Mesothelial cell of epicardium (in vitro differentiated cells): ENCODE measurements at places on chromosomes 13 and 19. TPM values are rescaled to one million over a fixed set of nuclear protein-coding genes. Genes with fewer than 3 reads are reported as not detected.

GRCh38 chr13:20492641-20493040 lies 33.0 kb downstream of the CRYL1 start:
- H3K36me3 ChIP-seq: peaks cover 4% of the 10 kb centered on the region
- H3K4me1 ChIP-seq: peaks cover 14% of the 10 kb centered on the region
- no peak overlapping the region for H3K27ac ChIP-seq
- no peak for DNase-seq
- H3K4me3 ChIP-seq: no peak overlapping the region

- no peak for DNase-seq
- H3K36me3 ChIP-seq: no peaks in the 10 kb centered on the region
- no peak overlapping the region for H3K4me3 ChIP-seq
- H3K27ac ChIP-seq: no peak overlapping the region
These were observed 5.5 kb upstream of the ACP7 start for GRCh38 chr19:39078436-39079200.

GRCh38 chr13:43058318-43058674 lies 34.9 kb downstream of the DNAJC15 start:
- no peak for DNase-seq
- peak overlapping the region; percentile 66 for H3K4me3 ChIP-seq
- H3K27me3 ChIP-seq: no peaks in the 10 kb centered on the region
- H3K27ac ChIP-seq: no peak overlapping the region
- H3K36me3 ChIP-seq: peaks cover 14% of the 10 kb centered on the region
- H3K4me1 ChIP-seq: peaks cover 63% of the 10 kb centered on the region

DNA sequence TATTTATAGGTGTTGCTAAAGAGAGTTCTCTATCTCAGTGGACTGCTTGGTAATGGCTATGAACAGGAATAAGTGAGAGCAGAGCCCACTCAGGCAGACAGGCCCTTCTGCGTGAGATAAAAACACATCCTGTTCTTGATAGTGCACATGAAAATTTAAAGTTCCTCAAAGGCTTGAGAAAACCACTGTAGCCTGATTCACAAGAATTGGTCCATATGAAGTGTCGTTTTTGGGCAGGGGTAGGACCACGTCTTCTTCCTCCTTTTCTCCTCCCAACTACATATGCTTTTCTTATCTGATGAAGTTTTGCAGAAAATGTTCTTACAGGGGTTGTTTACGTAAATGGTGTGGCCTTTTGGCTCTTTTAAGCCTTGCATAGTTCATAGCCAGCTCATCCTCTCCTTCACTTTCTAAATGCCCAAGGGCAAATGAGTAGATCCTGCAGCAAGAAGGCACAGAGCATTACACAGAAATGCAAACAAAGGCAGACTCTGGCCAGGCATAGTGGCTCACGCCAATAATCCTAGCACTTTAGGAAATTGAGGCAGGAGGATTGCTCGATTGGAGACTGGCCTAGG lies 53.8 kb downstream of the RNF6 start:
- no peak overlapping the region for H3K27ac ChIP-seq
- H3K27me3 ChIP-seq: no peaks in the 10 kb centered on the region
- peaks cover 4% of the 10 kb centered on the region for H3K4me1 ChIP-seq
- DNase-seq: no peak

- H3K27me3 ChIP-seq: no peaks in the 10 kb centered on the region
- H3K36me3 ChIP-seq: no peaks in the 10 kb centered on the region
- no peak overlapping the region for H3K4me3 ChIP-seq
These were observed 597.0 kb downstream of the UQCRFS1 start for GRCh38 chr19:28615966-28616365.

DNA sequence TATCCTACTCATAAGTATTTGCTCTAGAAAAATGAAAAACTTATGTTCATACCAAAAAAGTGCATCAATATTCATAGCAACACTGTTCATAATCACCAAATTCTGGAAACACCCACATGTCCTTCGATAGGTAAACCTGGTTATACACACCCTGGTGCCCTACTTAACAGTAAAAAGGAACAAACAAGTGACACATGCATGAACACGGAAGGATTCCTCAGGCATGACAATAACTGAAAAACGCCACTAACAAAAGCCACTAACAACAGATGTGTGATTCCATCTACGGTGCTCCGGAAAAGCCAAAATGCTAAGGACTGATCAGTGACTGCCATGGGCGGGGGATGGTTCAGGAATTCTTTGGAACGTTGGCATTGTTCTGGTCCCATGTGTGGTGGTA lies 65.5 kb downstream of the STK24 start:
- peaks cover 17% of the 10 kb centered on the region for H3K36me3 ChIP-seq
- H3K27ac ChIP-seq: no peak overlapping the region
- H3K4me3 ChIP-seq: no peak overlapping the region
- H3K4me1 ChIP-seq: peaks cover 31% of the 10 kb centered on the region
- DNase-seq: no peak

GRCh38 chr13:85503797-85504196 lies 295.4 kb downstream of the SLITRK6 start:
- H3K27me3 ChIP-seq: no peaks in the 10 kb centered on the region
- no peak for DNase-seq
- no peak overlapping the region for H3K27ac ChIP-seq
- peaks cover 6% of the 10 kb centered on the region for H3K4me1 ChIP-seq

GRCh38 chr13:19056355-19056880 lies 125.2 kb downstream of the TUBA3C start:
- no peak overlapping the region for H3K4me3 ChIP-seq
- H3K36me3 ChIP-seq: peaks cover 8% of the 10 kb centered on the region
- H3K27me3 ChIP-seq: no peaks in the 10 kb centered on the region
- no peak for DNase-seq

DNA sequence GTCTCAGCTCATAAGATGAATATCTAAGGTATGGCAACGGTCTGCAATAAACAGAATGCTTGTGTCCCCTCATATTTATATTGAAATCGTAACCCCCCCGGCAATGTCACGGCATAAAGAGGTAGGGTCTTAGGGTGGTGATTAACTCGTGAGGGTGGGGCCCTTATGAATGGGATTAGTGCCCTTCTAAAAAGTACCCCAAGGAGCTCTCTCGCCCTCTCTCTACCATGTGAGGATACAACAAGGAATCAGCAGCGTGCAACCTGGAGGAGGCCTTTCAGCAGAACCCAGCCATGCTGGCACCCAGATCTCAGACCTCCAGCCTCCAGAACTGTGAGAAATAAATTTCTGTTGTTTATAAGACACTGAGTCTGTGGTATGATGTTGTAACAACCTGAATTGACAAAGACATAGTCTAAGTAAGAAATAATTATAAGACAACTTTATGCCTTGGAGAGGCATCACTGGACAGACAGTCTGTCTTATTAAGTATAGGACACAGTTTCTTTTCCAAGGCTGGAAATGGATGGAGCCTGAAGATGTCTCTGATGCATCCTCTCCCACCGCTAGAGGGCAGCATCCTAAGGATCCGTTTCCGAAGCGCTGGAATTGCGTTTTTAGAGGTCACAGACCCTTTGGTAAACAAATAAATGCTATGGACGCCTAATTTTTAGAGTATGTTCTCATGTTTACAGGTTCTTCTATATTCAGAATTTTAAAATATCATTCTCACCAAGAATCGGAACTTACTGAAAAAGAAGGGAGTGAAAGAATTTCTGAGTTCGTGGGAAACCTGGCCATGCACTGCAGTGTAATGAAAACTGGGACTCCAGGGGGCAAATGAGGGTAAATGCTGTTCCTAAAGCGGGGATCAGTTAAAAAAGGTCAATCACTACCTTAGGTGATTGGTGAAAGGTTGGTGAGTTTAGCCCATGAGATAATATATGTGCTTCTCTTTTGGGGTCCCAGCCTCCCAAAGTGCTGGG lies 13.3 kb upstream of the LEUTX start:
- H3K27me3 ChIP-seq: peaks cover 21% of the 10 kb centered on the region
- H3K4me1 ChIP-seq: no peaks in the 10 kb centered on the region
- peak; percentile 46 for DNase-seq

- no peak overlapping the region for H3K4me3 ChIP-seq
- H3K27ac ChIP-seq: no peak overlapping the region
- peaks cover 6% of the 10 kb centered on the region for H3K36me3 ChIP-seq
- H3K27me3 ChIP-seq: peaks cover 11% of the 10 kb centered on the region
- no peak for DNase-seq
These were observed 49.3 kb downstream of the DLEU7 start for GRCh38 chr13:50794226-50794625.

DNA sequence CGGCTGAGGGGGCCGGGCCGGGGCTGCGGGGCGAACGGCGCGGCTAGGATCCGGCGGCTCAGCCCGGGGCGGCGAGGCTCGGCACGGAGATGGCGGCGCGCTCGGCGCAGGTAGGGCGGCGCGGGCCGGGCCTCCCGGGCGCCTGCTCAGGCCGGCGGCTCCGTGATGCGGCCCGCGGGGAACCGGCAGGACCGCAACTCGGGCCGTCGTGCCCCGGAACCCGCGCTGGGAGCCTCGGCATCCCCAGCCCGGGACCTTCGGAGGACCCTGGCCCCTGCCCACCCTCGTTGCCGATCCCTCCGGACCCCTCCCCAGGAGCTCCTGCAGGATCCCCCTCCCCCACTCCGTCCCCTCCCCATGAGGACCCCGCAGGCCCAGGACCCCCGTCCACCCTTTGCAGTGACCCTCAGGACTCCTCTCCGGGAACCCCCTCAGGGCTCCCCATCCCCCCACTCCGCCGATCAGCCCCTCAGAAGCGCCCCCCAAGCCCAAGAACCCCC lies 304 bp downstream of the EVI5L start:
- H3K27ac ChIP-seq: no peak overlapping the region
- no peak for DNase-seq
- peak overlapping the region; percentile 72 for H3K4me3 ChIP-seq
- H3K27me3 ChIP-seq: peaks cover 31% of the 10 kb centered on the region
- H3K4me1 ChIP-seq: peaks cover 16% of the 10 kb centered on the region
- no peaks in the 10 kb centered on the region for H3K36me3 ChIP-seq

Gene PLPPR3
- total RNA-seq: 140 to 162 TPM (median 152 TPM) in 3 replicates

Gene NCAN
- total RNA-seq: 0.02 to 0.29 TPM (median 0.07 TPM) in 3 replicates

Gene PRTN3
- total RNA-seq: 0.23 TPM in 1 of 3 replicates, not detected in the others

Gene ZNF221
- 11.2 to 13.5 TPM (median 13.0 TPM) in 3 replicates for total RNA-seq
